OCI-LY7 (cell line): ENCODE measurements at places on chromosomes 1 and 21.
A peak's percentile ranks its signal among the peaks of the same experiment; 100 is the strongest.

DNA sequence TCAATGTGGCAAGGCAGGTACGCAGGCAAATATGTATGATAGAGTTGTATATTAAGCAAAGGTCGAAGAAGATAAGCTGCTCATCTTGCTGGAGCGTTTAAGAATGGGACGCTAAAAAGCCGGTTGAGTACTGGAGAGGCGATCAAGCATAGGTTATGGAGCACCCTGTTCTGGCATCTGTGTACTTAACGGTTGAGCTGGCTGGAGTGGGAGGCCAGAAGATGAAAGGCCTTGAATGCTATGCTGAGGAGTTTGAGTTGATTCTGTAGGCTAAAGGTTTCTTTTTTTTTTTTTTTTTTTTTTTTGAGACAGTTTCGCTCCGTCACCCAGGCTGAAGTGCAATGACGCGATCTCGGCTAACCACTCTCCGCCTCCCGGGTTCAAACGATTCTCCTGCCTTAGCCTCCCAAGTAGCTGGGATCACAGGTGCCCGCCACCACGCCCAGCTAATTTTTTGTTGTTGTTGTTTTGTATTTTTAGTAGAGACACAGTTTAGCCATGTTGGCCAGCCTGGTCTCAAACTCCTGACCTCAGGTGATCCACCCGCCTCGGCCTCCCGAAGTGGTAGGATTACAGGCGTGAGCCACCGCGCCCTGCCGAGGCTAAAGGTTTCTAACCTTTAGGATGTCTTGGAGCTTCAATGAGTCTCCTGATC lies 850 bp upstream of the KHDC4 start:
- DNase-seq = peak; percentile 34

DNA sequence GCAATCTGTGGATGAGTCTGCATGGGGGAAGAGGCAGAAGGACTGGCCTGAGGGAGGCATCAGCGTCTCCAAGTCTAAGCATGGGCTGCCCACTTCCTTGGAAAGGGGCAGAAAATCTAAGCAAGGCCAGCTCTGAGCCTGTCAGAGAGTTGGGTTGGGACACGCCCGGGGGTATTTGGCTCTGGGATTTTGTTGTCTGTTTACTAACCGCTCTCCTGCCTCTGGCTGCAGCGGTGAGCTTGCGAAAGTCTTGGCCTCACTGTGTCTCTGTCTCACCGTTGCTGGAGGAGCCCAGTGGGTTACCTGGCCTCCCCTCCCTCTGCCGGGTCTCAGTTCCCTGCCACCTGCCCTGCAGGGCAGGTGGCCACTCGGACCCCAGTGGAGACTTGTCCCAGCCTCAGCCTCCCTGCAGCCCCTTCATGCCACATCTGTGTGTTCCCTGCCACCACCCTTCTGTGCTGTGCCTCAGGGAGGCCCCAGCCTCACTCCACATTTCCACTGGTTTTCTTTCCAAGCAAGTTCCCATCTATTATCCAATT lies 33.7 kb downstream of the EDN2 start:
- no peak for DNase-seq

GRCh38 chr1:116711263-116711840 lies 42.9 kb upstream of the CD2 start:
- DNase-seq = peak; percentile 16

DNA sequence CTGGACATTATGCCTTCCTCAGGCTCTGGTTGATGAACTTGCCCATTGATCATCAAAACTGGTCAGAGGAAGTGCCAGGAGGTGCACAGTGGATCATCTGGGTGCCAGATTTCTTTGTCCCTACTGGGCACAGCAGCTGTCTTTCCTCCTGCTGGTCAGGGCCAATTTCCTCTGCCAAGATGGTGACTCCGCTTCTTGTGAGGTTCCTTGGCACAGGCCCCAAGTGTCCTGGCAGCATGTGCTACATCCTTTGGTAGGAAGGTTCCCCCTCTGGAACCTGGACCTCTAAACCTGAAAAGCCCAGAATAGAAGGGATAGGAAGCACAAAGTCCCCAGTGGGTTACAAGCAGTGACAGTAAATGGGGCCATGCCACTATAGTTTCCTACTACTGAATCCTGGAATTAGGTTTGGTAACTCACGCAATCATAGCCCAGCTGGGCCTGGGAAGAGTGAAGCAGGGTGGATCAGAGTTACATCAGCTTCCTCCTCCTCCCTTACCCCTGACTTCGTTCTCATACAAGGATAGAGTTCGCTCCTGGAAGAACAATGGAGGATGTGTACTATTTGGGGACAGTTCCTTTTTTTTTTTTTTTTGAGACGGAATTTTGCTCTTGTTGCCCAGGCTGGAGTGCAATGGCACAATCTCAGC lies 147.1 kb downstream of the CNIH3 start:
- no peak for DNase-seq

GRCh38 chr1:240295811-240296210 lies 204.1 kb downstream of the FMN2 start:
- DNase-seq = no peak

- DNase-seq = peak; percentile 35
Measured at GRCh38 chr1:22452481-22452957, 868 bp downstream of the ZBTB40 start.

GRCh38 chr1:115282807-115283208 lies 55.2 kb downstream of the NGF start:
- peak; percentile 22 for DNase-seq

DNA sequence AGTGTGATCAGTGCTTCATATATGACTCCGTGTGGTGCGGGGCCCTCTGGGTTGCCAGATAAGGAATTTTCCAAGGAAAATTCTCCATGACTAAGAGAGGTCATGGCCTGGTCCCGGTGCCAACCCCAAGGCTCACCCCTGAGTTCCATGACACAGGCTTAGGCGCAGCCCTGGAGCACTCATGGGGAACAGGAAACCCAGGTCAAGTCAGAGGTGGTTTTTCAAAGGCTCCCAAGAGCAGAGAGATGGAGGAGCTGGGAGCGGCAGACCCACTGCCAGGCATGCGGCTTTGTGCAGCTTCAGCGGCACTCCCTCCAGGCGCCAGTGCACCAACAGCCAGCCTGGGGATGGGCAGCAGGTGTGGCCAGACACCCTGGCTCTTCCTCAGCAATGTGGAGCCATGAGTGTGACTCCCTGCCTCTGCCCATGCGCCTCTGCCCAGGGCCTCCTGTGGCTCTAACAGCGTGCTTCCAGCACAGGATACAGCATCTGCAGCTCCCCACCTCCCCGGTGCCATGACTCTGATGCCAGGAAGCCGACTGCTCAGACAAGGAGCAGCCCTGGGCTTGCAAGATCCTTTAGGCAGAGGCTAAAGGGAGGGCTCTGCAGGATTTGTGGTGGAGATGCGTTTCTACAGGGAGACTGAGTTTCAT lies 47.3 kb downstream of the GPR161 start:
- DNase-seq = no peak
